ENCODE measurements at places on chromosomes 3 and 15.

- DNase-seq = no peak
Observed at GRCh38 chr3:119856695-119857094, 74.8 kb downstream of the NR1I2 start.

DNA sequence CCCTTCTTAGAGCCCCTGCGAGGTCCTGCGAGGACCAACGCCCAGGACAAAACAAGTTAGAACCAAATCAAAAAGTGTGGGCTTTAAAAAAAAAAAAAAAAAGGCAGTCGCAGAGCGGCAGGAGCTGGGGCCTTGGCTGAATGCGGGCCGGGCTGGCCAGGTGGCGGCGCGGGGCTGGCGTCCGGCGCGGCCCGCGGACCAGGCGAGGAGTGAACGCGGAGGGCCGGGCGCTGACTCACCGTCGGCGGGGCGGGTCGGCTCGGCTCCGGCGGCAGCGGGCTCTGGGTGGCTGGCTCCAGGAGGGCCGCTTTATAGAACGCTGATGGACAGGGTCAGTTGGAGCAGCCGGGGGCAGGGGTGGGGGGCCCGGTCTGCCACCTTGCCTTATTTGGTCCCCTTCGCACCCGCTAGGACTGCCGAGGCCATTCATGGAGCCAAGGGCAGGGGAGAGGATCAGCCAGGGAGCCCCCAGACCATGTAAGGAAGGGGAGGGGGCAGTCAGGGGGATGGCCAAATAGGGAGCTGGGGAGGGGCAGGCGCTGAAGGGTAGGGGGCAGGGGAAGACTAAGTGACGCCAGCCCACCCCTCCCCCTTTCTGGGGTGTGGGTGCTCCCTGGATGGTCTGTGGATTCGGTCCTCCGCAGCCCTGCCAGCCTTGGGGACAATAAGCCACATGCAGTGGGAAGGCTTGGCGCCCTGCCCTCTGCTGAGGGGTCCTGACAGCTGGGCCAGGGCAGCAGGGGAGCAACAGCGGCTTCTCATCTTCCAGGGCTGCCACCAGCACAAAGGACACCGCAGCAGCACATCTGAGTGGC lies at the start of gene ACTC1:
Gene ACTC1, minus strand, starts transcription at position 283 of the 815 bp plus-strand sequence. CDS start 741 bp downstream, outside the sequence.
- no peak for DNase-seq

DNA sequence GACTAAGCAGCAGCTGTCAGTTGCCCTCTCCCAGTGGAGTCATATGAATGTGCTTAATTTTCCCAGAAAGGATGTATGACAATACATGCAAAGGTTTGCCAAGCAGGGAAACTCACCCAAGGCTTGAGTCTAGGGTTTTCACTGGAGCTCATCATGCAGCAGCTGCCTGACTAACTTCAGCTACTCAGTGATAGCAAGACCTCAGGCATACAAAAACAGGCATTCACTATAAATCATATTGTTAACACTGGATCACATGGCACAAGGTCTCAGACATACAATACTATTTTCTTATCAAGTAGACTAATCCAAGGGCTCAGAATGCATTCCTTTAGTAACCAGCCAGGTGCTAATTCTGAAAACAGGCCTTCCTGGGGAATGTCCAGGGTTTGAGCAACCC lies 85.0 kb upstream of the STAC start:
- no peak for DNase-seq

- DNase-seq = no peak
Observed at GRCh38 chr3:35404571-35404970, 234.8 kb upstream of the ARPP21 start.

DNA sequence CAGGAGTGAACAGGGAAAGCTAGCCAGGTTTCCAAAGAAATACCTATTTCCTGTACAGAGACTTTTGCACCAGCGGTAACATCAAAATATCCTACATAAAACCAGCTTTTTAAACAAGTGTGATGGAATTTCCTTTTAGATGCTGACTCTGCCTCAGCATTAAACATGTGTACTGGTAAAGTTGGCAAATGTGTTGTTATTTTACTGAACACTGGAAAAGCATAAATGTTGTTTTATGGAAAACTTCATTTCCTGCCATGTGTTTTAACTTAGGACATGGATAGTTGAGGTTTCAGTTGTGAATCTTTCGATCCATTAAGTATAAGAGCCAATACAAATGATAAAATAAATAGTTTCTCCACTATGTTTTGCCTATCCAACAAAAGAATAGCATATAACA lies 15.7 kb downstream of the OXNAD1 start:
- no peak for DNase-seq

- no peak for DNase-seq
Observed at GRCh38 chr3:50174947-50175524, 16.4 kb upstream of the GNAT1 start.

DNA sequence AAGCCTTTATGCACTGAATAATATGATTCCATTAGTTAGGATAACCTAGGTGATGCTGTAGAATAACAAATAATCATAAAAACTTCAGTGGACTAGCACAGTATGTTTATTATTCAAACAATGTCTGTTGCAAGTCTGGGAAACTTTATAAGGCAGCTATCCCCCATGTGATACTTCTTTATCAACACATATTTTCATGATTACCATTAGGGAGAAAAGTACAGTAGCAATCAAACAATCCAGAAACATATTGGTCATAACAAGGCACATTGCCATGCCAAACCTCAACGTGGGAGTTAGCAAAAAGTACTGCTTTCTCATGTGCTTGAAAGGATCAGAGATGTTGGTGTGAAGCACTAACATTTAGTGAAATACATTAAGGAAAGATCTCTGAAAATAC lies 35.5 kb downstream of the EOMES start:
- DNase-seq = no peak

- no peak for DNase-seq
Observed at GRCh38 chr3:170893895-170894294, 14.5 kb downstream of the EIF5A2 start.

GRCh38 chr3:172707967-172708366 lies 2.9 kb downstream of the NCEH1 start:
- no peak for DNase-seq

- no peak for DNase-seq
Observed at GRCh38 chr3:176741664-176742047, 455.6 kb downstream of the TBL1XR1 start.

- DNase-seq = peak; percentile 29
Observed at GRCh38 chr3:195859061-195859845, 47.5 kb upstream of the MUC4 start.

- no peak for DNase-seq
Observed at GRCh38 chr15:50828610-50829206, 63.2 kb upstream of the SPPL2A start.

GRCh38 chr3:124059580-124059979 lies 67.7 kb upstream of the ROPN1 start:
- DNase-seq = no peak

- DNase-seq = no peak
Observed at GRCh38 chr3:71657831-71658530, 67.2 kb downstream of the EIF4E3 start.

DNA sequence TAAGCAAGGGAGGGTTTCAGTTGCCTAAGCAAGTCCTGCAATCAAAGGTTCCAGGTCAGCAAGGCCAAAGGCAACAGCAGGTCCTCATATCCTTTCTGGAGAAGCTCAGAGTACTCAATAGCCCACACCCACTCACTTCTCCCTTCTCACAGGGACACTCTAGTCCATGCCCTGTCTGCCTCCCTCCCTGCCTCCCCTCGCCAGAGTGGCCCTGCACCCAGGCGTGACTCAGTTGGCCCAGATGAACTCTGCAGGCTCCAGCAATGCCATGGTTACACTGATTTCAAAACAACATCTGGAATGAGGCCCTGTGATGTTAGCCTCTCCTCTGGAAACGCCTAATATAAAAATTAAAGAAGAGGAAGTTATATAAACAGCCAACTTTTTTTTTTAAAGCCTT lies 32.9 kb downstream of the IL16 start:
- DNase-seq = no peak

DNA sequence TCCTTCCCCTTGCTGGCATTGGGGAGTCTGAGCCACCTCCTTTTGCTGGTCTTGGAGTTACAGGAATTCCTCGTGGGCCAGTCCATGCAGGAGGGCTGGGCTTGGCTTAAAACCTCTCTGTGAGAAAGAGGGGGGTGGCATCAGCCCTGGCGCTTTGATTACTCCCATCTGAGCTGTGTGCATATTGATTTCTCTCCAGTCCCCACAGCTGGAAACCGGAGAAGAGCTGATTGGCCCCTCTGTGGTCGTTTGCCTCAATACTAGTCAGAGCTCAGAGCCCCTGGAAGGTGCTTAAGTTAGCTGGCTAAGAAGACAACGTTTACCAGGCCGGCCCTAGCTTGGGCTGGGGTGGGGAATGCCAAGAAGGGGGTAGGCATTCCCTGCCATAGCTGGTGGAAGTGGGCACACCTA lies 4.0 kb upstream of the RASGRF1 start:
- no peak for DNase-seq

DNA sequence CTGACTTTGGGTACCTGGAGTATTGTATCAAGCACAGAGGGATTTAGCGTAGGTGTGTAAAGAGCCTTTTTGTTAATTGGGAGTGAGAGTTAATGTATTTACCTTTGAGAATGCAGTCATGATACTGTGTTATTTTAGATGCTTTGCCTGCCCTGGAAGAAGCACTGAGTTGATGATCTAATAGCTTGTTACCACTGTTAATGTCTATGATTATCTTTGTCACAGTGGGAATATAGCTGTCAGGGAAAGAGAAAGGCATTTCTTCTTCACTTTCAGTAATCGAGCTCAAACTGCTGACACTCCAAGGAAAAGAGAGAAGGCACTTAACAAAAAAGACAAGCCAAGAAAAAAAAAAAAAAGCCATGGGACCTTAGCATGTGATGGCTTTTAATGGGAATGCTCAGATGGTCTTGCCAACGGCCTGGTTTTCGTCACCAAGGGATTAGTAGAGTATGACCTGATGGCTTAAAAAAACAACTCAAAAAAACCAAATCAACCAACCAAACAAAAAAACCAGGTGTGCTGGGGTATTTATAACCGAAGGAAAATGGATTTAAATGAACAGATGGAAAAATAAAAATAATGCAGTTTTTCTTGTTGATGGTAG lies 387.4 kb downstream of the PTPRG start:
- no peak for DNase-seq

DNA sequence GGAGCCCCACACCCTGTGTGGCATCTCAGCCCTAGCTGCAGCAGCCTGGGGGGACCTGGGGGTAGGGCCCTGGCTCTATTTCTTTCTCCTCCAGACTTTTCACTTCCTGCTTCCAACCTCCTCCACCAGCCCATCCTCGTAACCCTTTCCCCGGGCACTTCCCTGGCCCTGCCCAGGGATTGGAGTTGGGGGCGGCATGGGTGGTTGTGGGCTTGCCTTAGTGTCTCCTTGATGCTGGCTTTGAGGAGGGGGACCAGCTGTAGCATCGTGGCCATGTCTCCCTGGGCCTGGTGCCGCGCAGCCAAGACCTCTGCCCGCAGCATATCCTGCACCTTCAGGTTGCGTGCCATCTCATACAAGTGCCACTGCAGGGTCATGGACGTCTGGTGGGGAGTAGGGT lies 28.1 kb downstream of the CYP11A1 start:
- no peak for DNase-seq

DNA sequence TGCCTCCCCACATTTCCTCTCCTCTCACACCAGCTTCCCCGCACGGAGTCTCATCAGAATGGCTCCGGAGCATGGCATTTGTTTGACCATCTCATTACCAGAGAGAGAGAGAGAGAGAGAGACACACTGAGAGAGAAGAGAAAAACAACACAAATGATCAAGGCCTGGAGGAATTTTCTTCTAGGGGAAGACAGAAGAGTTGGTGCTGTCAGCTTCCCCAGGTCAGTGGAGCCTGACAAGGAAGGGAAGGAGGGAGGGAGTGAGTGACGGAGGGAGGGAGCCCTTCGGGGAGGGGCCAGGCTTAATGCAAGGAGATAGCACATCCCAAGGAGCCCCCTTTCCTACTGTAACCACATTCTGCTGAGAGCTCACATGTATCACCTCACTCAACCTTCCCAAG lies 9.1 kb downstream of the ST8SIA2 start:
- no peak for DNase-seq

DNA sequence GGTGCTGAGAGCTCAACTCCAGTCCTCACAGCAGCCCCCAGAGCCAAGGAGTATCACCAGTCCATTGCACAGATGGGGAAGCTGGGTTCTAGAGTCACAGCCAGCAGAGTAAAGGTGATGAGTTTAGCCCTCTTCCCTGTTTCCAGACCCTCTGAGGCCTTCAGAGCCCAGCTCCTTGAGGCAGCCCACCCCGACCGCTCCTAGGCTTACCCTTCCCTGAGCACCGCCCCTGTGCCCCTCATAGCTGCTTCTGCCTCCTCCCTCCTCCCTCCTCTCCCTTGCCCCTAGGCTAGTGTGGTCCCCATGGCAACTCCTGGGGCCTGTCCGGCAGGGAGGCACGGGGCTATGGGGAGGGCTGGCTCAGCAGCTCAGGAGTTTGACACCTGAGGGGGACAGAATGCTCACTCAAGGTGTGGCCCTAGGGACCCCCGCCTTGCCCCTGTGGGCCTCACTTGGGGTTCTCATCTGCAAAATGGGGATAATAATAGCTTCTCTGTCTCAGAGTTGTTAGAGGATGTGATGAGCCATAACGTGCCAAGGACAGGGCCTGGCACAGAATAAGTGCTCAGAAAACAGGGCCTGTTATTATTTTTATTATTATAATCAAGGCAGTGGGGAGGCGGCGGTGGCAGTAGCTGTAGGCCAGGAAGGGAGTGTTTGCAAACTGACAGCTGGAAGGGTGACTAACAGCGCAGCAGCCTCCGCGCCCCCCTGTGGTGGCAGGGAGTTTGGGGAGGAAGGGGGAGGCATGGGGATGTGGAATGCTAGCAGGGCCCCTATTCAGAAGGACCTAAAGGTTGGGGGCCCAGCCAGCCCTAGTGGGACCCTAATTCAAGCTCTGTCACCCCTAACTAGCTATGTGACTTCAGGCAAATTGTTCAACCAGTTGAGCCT lies 11.5 kb downstream of the CSK start:
- no peak for DNase-seq

GRCh38 chr15:68821190-68821840 lies 620 bp upstream of the ANP32A start:
- DNase-seq = no peak

GRCh38 chr3:36232797-36233489 lies 147.4 kb upstream of the STAC start:
- DNase-seq = no peak

- DNase-seq = no peak
Observed at GRCh38 chr3:12934431-12934830, 93.1 kb upstream of the RPL32 start.

GRCh38 chr3:23189187-23189586 lies 13.9 kb upstream of the UBE2E2 start:
- no peak for DNase-seq

GRCh38 chr3:37711721-37712120 lies 150.0 kb upstream of the CTDSPL start:
- DNase-seq = no peak

- peak; percentile 53 for DNase-seq
Observed at GRCh38 chr15:57340682-57341259, 35.5 kb upstream of the CGNL1 start.
